ENCODE measurements at places on chromosomes 13 and 19.

DNA sequence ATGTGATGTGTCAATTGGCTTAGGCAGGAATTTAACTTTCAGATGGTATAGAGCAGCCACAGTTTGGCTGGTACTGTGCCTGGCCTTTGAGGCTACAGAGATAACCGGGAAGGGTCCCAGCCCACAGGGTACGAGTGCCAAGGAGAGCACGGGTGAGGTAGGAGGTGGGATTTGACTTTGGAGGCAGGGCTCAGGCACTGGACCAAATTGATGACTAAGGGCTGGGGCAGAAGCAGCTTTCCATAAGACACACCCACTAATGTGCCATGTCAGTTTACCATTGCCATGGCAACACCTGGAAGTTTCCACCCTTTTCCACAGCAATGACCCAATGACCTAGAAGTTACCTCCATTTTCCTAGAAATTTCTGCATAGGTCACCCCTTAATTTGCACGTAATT, 466.2 kb downstream of the TSHZ3 start:
- no peak for DNase-seq

GRCh38 chr19:8366121-8366581, 2.2 kb downstream of the ANGPTL4 start:
- no peak for DNase-seq

DNA sequence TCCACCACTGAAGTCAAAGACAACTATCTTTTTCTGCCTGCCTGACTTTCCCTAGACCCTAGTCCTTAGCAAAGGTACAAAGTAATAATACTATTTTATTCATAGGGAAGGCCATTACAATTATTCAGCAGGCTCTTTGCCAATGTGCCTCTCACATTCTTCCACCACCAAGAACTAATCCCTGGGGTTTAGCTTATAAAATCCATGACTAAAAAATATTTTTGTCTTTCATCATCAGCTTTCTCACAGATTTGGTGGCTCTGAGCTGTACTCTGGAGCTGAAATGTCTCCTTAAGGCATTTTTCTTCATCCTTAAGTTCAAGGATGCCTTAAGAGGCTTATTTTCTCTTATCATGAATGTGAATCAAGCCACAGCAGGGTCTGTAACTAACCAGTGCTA, 96.1 kb downstream of the OXGR1 start:
- no peak for DNase-seq

DNA sequence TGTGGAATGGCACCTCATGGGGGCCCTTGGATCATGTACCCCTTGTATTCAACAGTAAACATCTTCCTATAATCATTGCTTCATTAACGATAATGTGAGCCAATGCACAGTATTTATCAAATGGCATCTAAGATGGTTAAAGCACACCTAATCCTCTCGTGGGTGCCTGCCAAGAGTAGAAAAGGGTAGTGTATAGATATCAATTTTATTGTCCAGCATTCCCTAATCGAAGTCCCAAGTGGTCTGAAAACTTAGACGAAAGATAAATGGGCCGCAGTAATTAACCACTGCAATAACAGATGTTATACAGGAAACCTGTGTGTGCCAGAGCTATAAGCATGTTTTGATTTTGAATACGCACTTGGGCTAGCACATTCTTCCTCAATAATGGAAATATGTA, 667 bp upstream of the MBNL2 start:
- no peak for DNase-seq

DNA sequence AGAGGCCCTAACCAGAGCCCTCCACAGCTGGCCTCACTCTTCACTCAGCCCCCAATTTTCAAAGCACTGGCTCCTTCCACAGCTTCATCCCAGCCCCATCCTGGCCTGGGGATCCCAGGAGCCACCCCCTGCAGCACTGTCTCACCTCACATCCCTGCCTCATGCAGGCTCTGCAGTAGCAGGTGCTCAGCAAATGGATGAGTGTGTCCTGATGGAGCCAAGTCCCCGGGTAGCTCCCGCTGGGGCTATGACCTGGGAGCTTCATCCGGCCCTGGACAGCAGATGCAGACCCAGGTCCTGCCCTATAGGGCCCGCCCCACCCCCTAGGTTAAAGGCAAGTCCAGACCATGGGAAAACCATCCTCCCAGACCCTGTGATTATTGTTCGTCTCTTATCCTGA, 143.2 kb upstream of the ZNF507 start:
- no peak for DNase-seq

- DNase-seq: no peak
Observed at GRCh38 chr19:3333662-3334061, 32.7 kb upstream of the NFIC start.

GRCh38 chr13:33590936-33591335, 227.0 kb upstream of the RFC3 start:
- DNase-seq: no peak

Data from naive thymus-derived CD8-positive, alpha-beta T cell (primary cell).